ENCODE measurements at places on chromosomes 6 and 20.

GRCh38 chr6:105781248-105781647 is 304.9 kb upstream of the PRDM1 start:
- no peak for DNase-seq
- H3K4me3 ChIP-seq = no peak overlapping the region
- no peaks in the 10 kb centered on the region for H3K36me3 ChIP-seq
- no peaks in the 10 kb centered on the region for H3K27me3 ChIP-seq
- no peaks in the 10 kb centered on the region for H3K4me1 ChIP-seq

DNA sequence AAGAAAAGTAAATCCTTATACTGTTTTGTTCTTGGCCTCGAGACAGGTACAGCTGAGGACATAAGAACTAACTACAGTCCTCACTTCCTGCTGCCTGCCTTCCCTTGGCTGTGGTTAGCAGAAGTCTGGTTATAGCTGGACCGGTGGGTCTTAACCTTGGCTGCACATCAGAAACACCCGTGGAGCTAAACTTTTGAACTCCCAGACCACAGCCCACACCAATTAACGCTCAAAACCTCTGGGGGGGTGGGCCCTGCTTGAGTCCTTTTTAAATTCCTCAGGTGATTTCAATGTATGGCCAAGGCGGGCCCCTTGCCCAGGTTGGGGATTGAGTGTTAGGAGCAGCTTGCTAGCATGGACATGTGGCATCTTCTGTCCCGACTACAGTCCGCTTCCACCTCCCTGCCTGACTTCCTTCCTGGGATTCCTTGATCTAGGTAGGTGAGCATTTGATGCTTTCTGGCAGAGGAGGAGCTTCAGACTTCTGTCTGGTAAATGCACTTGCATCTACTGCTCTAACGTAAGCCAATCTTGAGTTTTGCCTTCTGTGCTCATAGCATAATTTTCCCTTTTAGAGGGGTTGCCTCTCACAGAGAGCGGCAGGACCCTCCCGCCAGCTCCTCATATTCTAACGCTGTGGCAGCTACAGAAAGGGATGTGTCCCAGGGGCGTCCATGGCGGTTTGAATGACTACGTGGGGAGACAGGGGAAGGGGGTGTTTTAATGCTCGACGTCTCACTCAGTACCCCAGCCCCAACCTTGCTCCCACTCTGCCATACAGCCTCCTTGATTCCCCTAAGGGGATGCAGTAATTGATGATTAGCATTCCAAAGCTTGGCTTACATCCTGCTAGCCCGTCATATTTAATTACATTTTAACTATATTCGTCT is 390.1 kb downstream of the ZFAND3 start:
- no peaks in the 10 kb centered on the region for H3K4me1 ChIP-seq
- no peaks in the 10 kb centered on the region for H3K27me3 ChIP-seq
- no peak overlapping the region for H3K4me3 ChIP-seq
- no peak overlapping the region for H3K27ac ChIP-seq
- no peaks in the 10 kb centered on the region for H3K36me3 ChIP-seq
- DNase-seq = no peak

GRCh38 chr20:51697096-51697826 is 70.9 kb downstream of the ATP9A start:
- peaks cover 8% of the 10 kb centered on the region for H3K36me3 ChIP-seq
- H3K4me3 ChIP-seq = no peak overlapping the region
- peaks cover 19% of the 10 kb centered on the region for H3K4me1 ChIP-seq
- no peaks in the 10 kb centered on the region for H3K27me3 ChIP-seq
- no peak overlapping the region for H3K27ac ChIP-seq

DNA sequence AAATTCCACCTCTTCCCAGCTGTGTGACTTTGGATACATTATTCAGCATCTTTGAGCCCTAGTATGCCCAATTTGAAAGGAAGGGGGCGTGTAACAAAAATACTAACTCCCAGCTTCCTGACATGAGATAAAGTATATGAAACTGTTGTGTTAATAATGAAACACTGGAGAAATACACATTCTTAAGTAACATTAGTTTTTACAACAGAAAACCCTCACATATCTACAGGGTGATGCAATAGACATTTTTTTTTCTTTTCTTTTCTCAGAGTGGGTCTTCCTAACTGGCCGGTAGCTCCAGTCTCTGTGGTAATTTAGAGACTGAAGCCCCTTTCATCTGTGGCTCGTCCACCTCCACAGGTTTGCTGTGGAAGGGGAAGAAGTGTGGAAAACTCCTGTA is 79.5 kb downstream of the CD83 start:
- no peak overlapping the region for H3K4me3 ChIP-seq
- peaks cover 2% of the 10 kb centered on the region for H3K27me3 ChIP-seq
- H3K4me1 ChIP-seq = no peaks in the 10 kb centered on the region
- H3K27ac ChIP-seq = no peak overlapping the region

- no peak overlapping the region for H3K4me3 ChIP-seq
- no peak for DNase-seq
- no peaks in the 10 kb centered on the region for H3K36me3 ChIP-seq
- no peaks in the 10 kb centered on the region for H3K4me1 ChIP-seq
- H3K27me3 ChIP-seq = no peaks in the 10 kb centered on the region
Observed at GRCh38 chr20:7850775-7851490, 89.3 kb downstream of the HAO1 start.

DNA sequence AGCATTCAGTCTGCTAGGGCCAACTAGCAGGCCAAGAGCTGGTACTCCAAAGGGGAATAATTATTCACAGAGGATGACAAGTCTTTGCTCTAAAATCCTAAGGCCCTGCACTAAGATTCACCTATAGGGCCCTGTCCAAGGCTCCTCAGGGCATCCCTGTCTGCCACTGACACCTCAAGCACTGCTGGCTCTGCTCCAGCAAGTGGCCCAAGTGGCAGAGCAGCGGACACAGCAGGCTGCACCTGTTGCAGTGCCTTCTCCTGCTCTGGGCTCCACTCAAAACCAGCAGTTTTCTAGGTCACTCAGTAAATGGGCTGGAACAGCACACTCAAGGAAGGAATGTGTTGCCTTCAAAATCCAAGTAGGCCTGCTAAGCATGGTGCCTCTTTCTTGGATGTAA is 36.4 kb upstream of the SMOC2 start:
- H3K27ac ChIP-seq = no peak overlapping the region
- H3K4me1 ChIP-seq = no peaks in the 10 kb centered on the region
- H3K4me3 ChIP-seq = no peak overlapping the region
- H3K27me3 ChIP-seq = no peaks in the 10 kb centered on the region
- H3K36me3 ChIP-seq = no peaks in the 10 kb centered on the region

- H3K4me3 ChIP-seq = no peak overlapping the region
- no peak for DNase-seq
- H3K36me3 ChIP-seq = no peaks in the 10 kb centered on the region
- H3K4me1 ChIP-seq = no peaks in the 10 kb centered on the region
- no peak overlapping the region for H3K27ac ChIP-seq
Observed at GRCh38 chr6:160331753-160332152, 16.4 kb upstream of the SLC22A3 start.

DNA sequence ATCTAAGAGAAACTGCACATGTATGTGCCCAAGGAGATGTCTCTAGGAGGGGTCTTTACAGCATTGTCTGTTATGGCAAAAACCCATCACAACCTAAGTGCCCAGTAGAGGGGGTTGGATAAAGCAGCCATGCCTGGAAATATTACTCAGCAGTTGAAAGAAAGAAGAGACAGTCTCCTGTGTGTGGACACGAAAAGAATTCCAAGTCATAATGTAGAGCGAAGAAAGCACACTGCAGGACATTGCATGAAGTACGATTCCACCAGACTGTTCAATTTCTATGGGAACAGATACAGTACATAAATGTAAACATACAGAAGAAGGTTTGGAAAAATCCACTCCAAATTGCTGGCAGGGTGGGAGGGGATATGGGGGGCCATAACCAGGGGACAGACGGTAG is 7.3 kb upstream of the TGM2 start:
- no peak overlapping the region for H3K27ac ChIP-seq
- DNase-seq = no peak
- H3K4me1 ChIP-seq = peaks cover 27% of the 10 kb centered on the region
- no peaks in the 10 kb centered on the region for H3K27me3 ChIP-seq
- H3K4me3 ChIP-seq = no peak overlapping the region
- H3K36me3 ChIP-seq = no peaks in the 10 kb centered on the region

GRCh38 chr6:146047371-146047770 is 18.5 kb downstream of the GRM1 start:
- H3K4me3 ChIP-seq = no peak overlapping the region
- H3K27me3 ChIP-seq = no peaks in the 10 kb centered on the region
- DNase-seq = no peak
- no peak overlapping the region for H3K27ac ChIP-seq
- no peaks in the 10 kb centered on the region for H3K36me3 ChIP-seq

DNA sequence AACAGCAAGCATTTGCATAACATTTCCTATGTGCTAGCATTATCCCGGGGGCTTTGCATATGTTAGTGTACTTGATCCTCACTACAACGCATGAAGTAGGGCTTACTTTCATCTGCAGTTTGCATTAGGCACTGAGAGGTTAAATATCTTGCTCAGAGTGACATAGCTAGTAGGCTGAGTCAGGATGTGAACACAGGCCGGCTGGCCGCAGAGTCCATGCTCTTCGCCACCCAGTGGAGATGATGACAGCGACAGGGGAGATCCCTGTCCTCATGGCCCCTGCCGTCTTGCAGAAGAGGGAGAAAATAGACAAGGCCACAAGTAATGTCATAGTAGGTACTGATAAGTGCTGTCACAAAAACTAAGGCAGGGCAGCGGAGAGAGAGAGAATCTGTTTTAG is 46.9 kb downstream of the LYRM4 start:
- DNase-seq = peak; percentile 12
- H3K27me3 ChIP-seq = no peaks in the 10 kb centered on the region
- no peak overlapping the region for H3K27ac ChIP-seq
- H3K36me3 ChIP-seq = no peaks in the 10 kb centered on the region

DNA sequence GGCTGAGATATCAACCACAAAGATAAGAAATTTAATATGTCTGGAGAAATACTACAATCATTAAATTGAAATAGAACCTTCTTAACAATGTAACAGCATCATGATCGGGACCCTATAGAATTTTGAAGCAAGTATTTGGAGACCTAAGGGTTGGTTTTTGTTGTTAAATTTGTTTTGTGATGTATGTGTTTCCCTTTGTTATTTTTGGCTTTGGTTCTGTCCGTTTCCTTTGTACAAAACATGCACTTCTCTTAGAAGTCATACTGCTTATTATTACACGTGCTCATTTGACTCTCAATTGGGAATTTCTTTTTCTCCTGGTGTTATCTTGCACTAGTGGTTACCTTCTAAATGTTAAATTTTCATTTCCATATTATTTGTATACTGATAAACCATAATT is 4.0 kb upstream of the PLN start:
- no peak for DNase-seq
- no peak overlapping the region for H3K27ac ChIP-seq
- H3K36me3 ChIP-seq = no peaks in the 10 kb centered on the region
- no peak overlapping the region for H3K4me3 ChIP-seq
- no peaks in the 10 kb centered on the region for H3K27me3 ChIP-seq

DNA sequence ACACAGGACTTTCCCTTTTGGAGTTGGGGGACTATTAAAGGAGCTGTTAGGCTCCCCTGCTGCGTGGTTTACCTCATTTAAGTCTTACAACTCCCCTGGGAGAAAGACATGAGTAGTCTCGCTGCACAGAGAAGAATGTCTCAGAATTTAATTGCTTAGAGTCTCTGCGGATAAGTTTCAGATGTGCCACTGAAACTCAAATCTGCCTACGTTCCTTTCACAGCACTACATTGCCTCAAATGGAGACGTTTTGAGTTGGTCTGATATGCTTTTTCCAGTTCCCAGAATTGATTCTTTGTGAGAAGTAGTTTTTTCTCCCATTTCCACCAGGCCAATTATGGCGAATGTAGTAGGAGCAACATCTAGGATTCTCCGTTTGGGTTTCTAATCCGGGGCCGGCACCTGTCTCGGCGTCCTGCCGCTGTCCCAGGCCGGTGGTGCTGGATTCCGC is 532 bp upstream of the SLC35F1 start:
- no peaks in the 10 kb centered on the region for H3K27me3 ChIP-seq
- H3K4me3 ChIP-seq = no peak overlapping the region
- no peak for DNase-seq
- no peaks in the 10 kb centered on the region for H3K36me3 ChIP-seq
- no peak overlapping the region for H3K27ac ChIP-seq

DNA sequence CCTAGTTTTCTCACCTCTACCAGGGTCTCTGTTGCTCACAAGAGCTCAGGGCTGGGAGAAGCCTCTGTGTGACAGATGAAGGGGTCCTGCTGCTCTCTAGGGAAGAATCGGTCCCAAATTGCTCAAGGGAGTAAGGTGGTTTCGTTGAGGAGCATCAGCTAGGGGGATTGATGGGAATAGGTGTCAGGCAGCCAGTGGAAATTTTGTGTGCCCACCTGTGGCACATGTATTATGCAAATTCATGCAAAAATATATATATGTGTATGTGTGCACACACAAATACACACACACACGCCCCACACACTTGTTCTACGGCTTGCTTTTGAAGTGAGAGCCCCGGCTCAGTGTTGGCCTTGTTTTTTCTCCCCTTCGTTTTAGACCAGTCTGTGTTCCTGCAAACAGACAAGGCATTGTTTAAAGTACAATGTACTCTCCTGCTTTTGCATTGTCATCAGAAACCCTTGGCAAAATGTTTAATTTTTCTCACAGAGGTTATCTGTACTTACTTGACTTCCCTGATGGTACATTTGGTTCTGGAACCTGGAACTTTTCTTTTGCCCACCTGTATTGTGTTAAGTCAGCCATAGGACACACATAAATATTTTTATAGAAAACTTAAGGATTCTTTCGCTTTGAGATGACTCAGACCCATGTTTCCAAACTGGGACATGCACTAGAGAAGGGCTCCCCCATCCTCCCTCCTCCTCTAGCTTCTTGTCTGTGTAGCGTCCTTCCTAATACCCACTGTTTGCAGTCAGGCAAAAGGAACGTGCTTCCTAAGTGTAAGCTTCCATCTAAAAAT is 26.7 kb downstream of the FOXO3 start:
- no peaks in the 10 kb centered on the region for H3K27me3 ChIP-seq
- H3K4me1 ChIP-seq = no peaks in the 10 kb centered on the region
- H3K27ac ChIP-seq = no peak overlapping the region
- no peak overlapping the region for H3K4me3 ChIP-seq

DNA sequence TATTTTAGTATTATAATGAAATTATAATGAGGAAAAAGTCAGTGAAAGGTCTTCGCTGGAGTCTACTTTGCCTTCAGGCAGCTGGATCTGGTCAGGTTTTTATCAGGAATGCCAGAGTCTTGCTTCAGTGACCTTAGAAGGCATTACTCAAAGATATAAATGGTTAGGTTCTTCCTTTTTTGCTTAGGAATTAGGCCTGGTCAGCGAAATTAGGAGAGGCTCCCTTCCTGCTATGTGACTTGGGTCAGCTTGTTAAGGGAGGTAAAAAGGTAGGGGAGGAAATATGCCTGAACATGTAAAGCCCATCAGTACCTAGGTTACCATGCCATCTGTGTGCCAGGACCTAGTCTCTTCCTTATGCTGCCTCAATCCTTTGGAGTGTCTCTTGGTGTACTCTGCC is 115.1 kb downstream of the OTOR start:
- no peak overlapping the region for H3K27ac ChIP-seq
- H3K4me3 ChIP-seq = no peak overlapping the region
- DNase-seq = no peak
- H3K27me3 ChIP-seq = no peaks in the 10 kb centered on the region
- H3K36me3 ChIP-seq = no peaks in the 10 kb centered on the region

GRCh38 chr6:39801456-39802251 is 9.5 kb downstream of the DAAM2 start:
- no peaks in the 10 kb centered on the region for H3K4me1 ChIP-seq
- H3K27ac ChIP-seq = no peak overlapping the region
- H3K4me3 ChIP-seq = no peak overlapping the region
- DNase-seq = peak; percentile 42
- no peaks in the 10 kb centered on the region for H3K36me3 ChIP-seq
- no peaks in the 10 kb centered on the region for H3K27me3 ChIP-seq

GRCh38 chr20:58008413-58008812 is 220.0 kb downstream of the ANKRD60 start:
- no peaks in the 10 kb centered on the region for H3K36me3 ChIP-seq
- H3K27me3 ChIP-seq = no peaks in the 10 kb centered on the region
- no peak for DNase-seq
- H3K4me3 ChIP-seq = no peak overlapping the region
- no peak overlapping the region for H3K27ac ChIP-seq
- no peaks in the 10 kb centered on the region for H3K4me1 ChIP-seq

All from Caco-2 (cell line).